BE2C (cell line): ENCODE measurements at places on chromosomes 5 and 9.

DNA sequence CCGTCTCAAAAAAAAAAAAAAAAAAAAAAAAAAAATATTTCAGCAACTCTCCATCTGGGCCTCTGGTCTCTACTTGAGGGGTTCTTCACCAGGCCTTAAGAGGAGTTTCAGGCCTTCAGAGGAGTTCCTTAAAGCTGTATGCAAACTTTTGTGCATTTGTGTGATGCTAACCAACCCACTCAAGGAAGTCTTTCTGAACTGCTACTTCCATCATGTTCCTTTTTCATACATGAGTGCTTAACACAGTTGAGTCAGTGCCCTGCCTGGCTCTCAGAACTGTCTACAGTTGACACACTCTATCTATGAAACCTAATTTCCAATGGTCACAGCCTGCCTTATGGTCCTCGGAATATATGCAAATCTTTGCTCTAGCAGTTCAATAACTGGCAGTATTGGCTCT lies 146.5 kb downstream of the MEF2C start:
- DNase-seq = no peak

- DNase-seq = no peak
These were observed 47.6 kb upstream of the GRHPR start for GRCh38 chr9:37374892-37375291.

GRCh38 chr5:151051066-151051930 lies 29.5 kb downstream of the TNIP1 start:
- DNase-seq = peak; percentile 81

GRCh38 chr9:109593612-109594011 lies 95.5 kb upstream of the PTPN3 start:
- no peak for DNase-seq

GRCh38 chr5:33118761-33119415 lies 321.9 kb upstream of the TARS1 start:
- no peak for DNase-seq

- DNase-seq = no peak
These were observed 41.3 kb upstream of the CDK20 start for GRCh38 chr9:88015606-88016005.

- no peak for DNase-seq
These were observed 1.7 kb downstream of the RACK1 start for GRCh38 chr5:181242031-181242451.

GRCh38 chr9:68925175-68925574 lies 88.7 kb downstream of the PRKACG start:
- no peak for DNase-seq

- DNase-seq = no peak
These were observed 17.8 kb downstream of the HINT1 start for GRCh38 chr5:131147258-131147657.

GRCh38 chr5:151648988-151649387 lies 37.7 kb downstream of the SPARC start:
- no peak for DNase-seq

GRCh38 chr9:134422301-134423090 lies 96.2 kb downstream of the RXRA start:
- no peak for DNase-seq

GRCh38 chr9:126488310-126488709 lies 125.4 kb upstream of the LMX1B start:
- DNase-seq = no peak

GRCh38 chr9:128912270-128912853 lies 8.4 kb upstream of the PHYHD1 start:
- no peak for DNase-seq

DNA sequence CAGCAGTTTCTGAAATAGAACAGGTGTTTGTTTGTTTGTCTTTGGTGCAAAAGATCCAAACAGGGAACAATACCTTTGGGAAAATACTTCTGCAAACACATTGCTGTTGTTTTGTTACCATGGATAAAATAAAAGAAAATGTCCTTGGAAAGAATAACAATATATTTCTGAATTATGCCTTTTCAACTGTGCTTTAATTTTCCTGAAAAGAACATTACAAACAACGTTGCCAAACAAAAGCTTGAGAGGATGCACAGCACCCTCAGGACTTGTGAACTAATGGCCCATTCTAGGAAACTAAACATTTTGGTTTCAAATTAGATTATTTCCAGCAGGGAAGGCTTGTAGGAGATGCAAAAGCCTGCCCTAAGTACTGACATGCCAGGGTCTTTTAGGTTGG lies 967.2 kb downstream of the TLE4 start:
- no peak for DNase-seq

GRCh38 chr5:132640613-132641012 lies 17.4 kb upstream of the IL13 start:
- DNase-seq = no peak

- no peak for DNase-seq
These were observed 74.2 kb downstream of the UGCG start for GRCh38 chr9:111970827-111971226.

GRCh38 chr9:15837079-15837679 lies 284.3 kb downstream of the CCDC171 start:
- DNase-seq = peak; percentile 39

- DNase-seq = no peak
These were observed 160.1 kb upstream of the DAP start for GRCh38 chr5:10921160-10921559.

GRCh38 chr9:35106343-35106730 lies 3.4 kb upstream of the STOML2 start:
- DNase-seq = no peak

DNA sequence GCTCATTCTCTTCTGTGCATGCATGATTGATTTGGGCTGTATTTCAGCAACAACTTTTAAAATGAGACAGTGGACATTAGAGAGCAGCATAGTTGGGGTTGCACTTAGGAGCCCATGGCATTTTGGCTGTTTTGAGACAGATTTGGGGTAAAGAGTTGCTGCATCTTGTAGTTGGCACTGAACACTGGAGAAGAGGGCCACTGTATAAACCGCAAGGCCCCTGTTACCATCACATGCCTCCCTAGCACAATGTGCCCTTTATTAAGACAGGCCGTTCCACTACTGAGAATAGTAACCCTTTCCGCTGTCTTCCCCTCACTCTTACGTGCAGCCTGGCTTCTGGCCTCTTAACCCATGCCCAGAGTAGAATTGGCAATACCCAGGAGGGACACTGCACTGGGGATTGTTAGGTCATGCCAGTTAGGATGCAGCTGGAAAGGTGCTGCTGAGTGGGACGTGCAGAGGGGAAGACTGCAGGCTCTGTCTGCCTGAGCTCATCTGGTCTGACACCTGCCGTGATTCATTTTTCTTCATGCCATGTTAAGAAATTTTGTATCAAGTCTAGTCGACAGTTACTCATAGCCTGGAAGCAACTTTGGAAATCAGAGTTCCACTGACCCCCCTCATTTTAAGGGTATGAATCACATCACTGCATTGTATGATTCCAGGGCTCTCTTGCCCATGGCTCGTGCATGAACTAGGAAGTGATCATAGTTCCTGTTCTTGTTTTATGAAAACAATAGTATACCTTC lies 146.9 kb upstream of the DMRT1 start:
- DNase-seq = no peak

DNA sequence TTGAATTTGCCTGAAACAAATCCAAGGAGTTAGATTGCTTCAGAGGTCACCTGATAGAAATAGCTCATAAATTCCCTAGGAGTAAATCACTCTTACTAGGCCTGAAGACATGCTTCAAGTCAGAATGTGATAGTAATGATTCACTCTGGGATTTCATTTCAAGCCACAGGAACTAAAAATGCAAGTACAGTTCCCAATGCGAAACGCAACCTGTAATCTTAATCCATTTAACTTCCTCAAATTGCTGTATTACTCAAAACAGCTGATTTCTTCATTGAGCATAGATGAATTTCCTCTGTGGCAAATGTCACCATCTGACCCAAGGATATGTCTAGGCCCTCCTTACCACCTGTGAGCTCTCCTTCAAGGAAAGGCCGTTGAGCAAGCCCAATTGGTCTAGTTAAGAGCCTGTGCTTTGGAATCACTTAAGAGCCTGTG lies 32.1 kb upstream of the IL6ST start:
- DNase-seq = no peak

DNA sequence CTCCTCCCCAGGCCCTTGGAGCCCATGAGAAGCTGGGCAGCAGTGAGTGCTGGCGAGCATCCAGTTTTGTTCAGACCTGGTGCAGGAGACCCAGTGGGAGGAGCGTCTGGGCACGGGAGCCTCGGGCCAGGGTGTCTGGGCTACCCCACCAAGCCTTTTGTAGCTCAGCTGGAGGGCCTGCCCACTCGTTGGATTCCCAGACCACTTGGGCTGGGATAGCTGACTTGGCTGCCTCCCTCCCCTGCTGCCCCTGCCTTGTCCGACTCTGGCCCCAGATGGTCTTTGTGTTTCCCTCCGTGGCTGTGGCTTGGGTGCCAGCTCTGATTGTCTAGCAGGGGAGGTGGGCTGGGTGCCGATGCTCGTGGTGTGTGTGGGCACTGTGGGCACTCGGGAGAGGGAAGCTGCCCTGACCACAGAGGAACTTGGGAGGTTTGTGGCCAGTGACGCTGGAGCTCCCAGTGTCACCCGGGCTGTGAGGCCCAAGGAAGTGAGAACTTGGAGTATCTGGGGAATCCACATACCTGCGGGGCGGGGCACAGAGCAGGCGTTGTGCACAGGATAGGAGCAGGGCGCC lies 47.3 kb downstream of the WNK2 start:
- DNase-seq = peak; percentile 63

DNA sequence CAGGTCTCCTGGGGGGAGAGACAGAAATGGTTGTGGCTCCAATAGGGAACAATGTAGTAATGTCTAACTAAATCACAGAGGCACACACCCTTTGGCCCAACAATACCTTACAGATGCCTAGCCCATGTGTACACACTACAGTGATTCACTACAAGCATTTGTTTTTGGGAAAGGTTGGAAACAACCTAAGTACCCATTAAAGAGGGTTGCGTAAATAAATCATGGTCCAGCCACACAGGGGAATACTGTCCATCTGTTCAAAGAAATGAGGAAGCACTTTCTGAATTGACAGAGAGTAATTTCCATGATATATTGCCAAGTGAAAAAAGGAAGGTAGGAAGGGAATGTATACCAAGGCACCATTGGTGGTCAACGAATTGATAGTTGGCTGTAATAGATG lies 22.0 kb upstream of the GTF3C5 start:
- no peak for DNase-seq

- no peak for DNase-seq
These were observed 266.2 kb downstream of the ARHGAP26 start for GRCh38 chr5:143036146-143036927.

GRCh38 chr9:126341902-126342301 lies 15.3 kb downstream of the MVB12B start:
- no peak for DNase-seq

DNA sequence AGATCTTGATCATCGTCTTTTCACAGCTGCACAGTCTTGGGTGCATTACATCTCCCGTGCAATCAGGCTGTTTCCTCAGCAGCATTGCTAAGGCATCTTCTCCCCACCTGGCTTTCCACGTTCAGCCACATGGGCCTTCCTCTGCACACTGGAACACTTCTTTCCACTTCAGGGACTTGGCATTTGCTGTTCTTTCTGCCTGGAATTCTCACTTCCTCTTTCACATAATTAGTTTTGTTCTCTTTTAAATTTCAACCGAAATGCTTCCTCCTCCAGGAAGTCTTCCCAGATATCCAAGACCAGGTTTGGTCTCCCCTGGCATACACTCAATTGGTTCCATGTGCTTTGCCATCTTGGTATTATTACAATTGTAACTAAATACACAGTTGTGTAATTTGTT lies 43.8 kb downstream of the WHRN start:
- DNase-seq = no peak

GRCh38 chr5:122137702-122138101 lies 8.4 kb downstream of the ZNF474 start:
- DNase-seq = no peak

DNA sequence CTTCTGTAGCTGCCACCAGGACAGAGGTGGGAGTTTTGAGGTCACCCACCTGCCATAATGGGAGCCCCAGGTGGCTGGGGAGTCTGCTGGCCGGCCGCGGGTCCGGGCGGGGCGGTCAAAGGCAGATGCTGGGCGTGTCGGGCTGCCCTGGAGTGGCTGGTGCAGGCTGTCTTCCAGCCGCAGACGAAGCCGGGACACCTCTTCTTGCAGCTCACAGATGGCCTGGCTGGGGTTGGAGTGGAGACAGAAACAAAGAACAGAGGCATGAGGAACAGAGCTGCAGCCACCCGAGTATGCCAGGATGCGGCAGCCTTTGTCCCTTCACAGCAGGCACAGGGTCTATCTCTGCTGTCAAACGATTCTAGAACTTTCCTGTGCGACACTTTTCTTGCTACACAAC lies 18.0 kb downstream of the ORM2 start:
- no peak for DNase-seq

GRCh38 chr5:29040404-29040803 lies 2002.0 kb upstream of the CDH9 start:
- DNase-seq = no peak

GRCh38 chr5:5460311-5460710 lies 37.8 kb downstream of the ICE1 start:
- DNase-seq = no peak

- no peak for DNase-seq
These were observed 214.3 kb downstream of the ARHGAP26 start for GRCh38 chr5:142984525-142984924.

GRCh38 chr5:107813559-107813958 lies 142.8 kb upstream of the EFNA5 start:
- no peak for DNase-seq

DNA sequence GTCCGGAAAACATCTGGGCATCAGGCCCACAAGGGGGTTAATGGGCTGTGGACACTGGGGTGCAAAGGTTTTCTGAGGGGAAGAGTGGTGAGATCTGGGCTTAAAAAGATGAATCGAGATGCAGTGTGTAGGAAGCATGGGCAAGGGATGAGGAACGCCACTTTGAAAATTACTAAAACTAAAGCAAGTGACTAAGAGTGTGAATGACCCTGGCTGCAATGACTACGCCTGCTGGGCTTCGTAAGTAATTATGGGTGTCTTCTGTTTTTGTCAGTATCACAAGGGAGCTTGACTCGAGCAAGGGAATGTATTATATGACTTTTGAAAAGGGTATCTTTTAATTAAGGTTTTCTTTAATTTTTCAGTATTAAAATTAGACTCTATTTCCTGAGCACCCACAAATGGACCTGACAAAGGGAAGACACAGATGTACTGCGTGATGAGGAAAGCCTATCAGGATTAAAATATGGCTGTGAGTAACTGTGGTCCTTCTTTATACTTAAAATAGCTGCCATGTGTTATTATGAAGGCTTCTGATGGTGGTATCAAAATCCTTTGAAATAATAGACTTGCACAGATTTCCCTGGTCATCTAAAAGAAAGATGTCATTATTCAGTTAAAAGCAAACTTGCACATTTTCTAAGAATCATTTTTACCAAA lies 4.2 kb downstream of the CTXN3 start:
- DNase-seq = no peak

GRCh38 chr5:57499262-57500050 lies 16.8 kb upstream of the ACTBL2 start:
- peak; percentile 28 for DNase-seq

- no peak for DNase-seq
These were observed 16.1 kb upstream of the IL13 start for GRCh38 chr5:132641841-132642240.
